ENCODE measurements at places on chromosomes 2 and 18.

DNA sequence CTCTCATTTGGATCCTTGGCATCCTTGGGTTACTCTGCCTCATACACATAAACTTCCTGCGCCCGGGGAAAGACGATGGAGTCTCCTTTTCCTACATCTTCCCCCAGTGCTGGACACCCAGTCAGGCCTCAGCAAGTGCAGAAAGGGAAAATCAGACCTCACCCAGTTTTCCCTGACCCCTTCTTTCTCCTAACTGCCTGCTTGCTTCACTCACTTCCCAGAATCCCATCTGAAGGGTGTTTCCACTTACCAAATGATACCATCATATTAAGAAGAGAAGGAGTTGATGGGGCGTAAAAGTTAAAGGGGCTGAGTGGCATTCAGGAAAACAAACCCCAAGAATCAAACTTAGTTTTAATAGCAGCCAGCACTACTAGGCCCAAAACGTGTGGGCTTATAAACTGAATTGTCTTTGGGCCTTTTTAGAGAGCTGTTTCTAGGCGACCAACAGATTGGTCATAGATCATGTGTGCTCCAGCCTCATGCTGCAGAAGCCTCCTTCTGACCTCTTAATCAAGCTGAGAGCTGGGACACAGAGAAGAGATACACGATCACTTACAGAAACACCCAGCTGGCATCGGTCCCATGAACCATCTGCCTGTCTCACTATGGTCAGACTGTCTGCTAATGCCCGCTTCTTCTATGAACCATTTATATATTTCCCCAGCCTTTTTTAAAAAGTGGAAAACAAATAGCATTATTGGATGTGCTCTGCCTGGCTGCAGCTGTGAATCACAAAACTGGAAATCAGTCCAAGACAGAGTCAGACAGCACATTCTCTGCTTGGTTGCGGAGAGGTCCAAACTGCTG lies 165.7 kb upstream of the SLC14A2 start:
- no peak for DNase-seq

- DNase-seq = no peak
Observed at GRCh38 chr18:653512-653911, 3.9 kb upstream of the TYMS start.

DNA sequence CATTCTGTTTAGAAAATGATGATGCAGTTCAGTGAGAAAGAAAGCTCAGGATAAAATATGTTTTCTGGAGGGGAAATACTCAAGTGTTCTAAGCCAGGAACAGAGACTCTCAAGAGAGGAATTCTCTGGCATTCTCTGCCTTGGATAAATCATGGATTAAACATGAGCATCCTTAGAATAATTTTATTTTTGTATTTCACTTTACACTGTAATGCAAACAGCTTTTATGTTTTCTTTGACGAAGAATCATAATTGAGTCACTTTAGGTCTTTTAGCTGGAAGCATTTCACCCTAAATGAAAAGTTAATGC lies 11.1 kb downstream of the GDF7 start:
- no peak for DNase-seq

DNA sequence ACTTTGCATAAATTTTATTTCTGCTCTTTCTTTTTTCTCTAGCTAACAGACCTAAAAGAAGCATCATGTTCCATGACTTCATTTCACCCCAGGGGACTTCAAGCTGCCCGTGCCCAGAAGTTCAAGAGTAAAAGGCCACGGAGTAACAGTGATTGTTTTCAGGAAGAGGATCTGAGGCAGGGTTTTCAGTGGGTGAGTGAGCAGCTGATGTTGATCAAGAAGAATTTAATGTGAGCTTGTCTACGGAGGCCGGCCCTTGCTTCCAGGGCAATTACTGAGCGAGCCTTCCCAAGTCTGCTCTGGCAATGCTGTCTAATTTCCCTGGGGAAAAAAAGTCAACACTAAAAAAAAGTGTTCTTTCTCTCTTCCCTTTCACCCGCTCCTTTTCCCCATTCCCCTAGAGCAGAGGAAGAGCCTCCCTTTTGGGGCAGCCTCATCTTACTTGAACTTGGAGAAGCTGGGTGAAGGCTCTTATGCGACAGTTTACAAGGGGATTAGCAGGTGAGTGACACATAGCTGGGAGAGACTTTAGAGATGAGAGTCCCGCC lies 1.2 kb downstream of the CDK15 start:
- no peak for DNase-seq

GRCh38 chr2:154698721-154699574 lies 453 bp downstream of the KCNJ3 start:
- no peak for DNase-seq

DNA sequence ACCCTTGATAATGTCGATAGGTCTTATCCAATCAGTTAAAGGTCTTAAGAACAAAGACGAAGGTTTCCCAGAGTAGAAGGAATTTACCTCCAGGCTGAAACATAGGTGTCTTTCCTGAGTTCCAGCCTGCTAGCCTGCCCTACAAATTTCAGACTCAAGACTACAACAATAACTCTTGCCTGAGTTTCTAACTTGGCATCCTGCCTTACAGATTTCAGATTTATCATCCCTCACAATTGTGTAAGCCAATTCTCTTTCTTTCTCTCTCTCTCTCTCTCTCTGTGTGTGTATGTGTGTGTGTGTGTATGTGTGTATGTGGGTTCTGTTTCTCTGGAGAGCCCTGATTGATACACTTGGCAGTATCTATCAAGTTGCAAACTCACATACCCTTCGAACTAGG lies 37.2 kb upstream of the B4GALT6 start:
- no peak for DNase-seq

- DNase-seq = peak; percentile 96
Observed at GRCh38 chr2:19649785-19650380, 251.9 kb downstream of the TTC32 start.

GRCh38 chr2:160603771-160604510 lies 110.3 kb upstream of the RBMS1 start:
- DNase-seq = no peak

- DNase-seq = no peak
Observed at GRCh38 chr2:12498286-12498685, 218.4 kb upstream of the TRIB2 start.

- no peak for DNase-seq
Observed at GRCh38 chr2:219527472-219527871, 13.2 kb downstream of the ASIC4 start.

DNA sequence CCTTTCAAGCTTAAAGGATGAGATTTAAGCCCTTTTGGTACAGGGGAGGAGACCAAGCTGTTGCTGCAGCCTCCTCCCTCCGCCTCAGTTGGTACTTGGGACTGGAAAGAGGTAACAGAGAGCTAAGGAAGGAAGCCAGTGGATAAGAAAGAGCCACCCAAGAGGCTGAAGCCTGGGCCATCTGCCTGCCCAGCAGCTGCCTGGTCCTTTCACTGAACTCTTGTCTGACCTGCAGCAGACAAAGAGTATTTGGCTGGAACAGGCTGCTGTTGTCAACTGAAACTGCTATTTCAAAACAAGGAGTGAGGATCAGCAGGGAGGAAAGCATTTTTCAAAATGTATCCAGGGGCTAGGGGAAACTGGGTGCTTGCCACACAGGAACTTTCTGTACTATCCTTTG lies 30.3 kb downstream of the TNS1 start:
- no peak for DNase-seq

DNA sequence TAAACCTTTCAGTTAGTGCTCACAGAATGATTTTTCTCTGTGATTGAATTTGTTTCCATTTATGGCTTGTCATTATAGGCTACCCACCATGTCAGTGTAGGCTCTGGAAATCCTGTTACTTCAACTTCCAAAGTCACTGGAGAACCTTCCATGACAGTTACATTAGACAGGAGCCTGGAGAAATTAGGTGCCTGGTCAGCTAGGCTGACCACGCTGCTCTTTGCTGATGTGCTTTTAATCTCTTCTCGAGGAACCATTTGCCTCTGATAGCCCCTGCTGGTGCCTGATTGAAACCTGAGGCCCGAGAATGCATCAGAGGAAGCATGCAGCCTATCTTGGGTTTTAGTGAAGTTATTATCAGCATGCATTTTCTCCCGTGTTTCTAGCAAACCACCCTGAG lies 29.6 kb upstream of the TTN start:
- DNase-seq = no peak

DNA sequence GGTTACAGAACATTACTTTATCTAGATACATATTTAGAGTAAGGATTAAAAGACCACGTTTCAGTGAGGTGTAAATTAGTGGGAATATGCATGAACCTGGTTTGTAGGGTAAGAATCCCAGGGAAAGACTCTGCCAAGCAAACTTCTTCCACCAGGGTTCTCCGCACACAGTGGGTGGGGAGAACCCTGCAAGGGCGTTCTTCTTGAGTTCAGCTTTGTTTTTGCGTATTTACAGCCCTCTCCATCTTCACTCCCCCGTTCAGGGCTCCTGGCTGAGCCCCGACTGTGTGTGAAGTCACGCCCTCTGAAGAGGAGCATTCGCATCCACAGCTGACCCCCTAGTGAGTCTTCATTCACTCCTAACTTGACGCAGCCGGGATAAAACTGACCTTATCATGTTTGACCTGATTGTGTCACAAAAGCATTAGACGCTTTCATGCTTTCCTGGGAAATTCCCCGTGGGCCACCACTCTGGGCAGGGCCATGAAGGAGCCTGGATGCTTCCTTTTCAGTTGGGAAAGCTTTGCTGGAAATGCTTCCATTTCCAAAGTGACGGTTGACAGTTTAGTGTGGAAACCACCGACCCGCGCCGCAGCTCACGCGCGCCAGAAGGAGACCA lies 1.0 kb downstream of the ALKAL2 start:
- DNase-seq = no peak

DNA sequence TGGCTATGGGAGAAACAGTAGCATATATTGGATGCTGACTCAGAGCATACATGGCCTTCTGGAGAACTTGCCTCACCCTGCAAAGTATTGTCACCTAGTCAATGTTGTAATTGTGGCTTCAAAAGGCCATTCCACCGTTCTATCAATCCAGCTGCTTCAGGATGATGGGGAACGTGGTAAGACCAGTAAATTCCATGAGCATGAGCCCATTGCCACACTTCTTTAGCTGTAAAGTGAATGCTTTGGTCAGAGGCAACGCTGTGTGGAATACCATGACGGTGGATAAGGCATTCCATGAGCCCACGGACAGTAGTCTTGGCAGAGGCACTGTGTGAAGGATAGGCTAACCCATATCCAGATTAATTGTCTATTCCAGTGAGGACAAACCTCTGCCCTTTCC lies 1300.1 kb upstream of the ACVR2A start:
- DNase-seq = no peak

- no peak for DNase-seq
Observed at GRCh38 chr2:218077464-218078216, 8.6 kb downstream of the RUFY4 start.

DNA sequence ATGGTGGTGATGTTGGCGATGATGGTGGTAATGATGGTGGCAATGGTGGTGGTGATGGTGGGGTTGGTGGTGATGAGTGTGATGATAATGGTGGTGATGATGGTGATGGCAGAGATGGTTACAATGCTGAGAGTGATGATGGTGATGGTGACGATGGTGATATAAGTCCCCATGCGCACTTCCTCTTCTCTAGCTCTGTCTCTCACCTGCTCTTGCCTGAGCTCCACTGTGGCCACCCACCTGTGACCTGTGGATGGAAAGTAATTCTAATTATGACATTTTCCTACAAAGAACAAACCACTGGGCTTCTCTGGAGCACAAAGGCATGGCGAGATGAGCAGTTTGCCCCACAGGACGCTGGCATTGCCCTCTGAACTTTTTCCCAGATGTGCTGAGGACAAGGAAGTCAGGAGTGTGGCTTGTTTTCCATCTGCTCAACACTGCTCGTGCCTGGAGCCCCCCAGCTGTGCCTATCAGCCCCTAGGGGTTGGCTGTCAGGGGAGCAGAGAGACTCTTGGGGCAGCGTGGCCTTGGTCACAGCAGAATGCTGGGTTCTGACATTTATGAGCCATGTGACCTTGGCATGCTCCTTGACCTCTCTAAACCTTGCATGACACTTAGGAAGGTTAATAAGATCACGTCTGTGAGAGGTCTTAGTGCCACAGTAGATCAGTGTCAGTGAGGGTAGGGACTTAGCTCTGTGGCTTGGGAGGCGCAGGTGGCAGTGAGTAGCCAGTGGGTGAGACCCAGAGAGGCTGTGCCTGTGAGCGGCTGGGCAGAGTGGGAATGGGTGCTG lies 68.4 kb downstream of the RRM2 start:
- DNase-seq = no peak

GRCh38 chr2:197674591-197674990 lies 796 bp downstream of the RFTN2 start:
- DNase-seq = no peak

DNA sequence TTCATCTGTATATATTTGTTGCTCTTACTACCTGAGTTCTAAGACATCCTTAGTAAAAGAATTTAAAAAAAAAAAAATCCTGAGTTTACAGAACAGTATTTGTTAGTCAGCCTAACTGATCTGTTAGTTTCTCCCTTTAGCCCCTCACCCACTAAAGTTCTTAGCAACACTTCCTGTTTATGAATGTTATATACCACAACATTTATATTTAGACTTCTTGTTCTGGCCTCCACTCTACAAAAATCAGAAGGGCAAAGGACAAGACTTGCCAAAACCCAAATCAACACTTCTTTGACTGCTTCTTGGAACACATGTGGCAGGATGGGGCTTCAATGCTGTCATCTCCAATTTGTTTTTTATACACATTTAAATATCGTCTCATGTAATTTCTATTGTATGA lies 71.1 kb downstream of the MGAT5 start:
- no peak for DNase-seq

- DNase-seq = peak; percentile 45
Observed at GRCh38 chr2:61993422-61994024, 88.0 kb downstream of the COMMD1 start.

DNA sequence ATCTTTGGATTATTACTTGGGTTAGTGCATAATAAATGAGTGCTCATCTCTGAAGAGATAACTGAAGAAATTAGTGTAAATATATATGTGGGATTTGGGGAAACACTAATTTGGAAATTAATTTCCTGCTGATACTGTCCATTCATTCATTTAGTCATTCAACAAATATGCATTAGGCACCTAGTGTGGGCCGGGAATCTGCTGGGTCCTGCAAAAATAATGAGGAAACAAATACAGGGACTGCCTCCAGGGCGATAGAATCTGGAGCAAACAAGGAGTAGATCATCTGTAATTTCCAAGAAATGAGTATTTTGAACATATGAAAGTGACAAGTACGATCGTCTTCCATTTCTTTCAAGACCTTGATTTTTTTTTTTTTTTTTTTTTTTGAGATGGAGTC lies 203.7 kb upstream of the LYPD1 start:
- DNase-seq = no peak
